ENCODE measurements at places on chromosomes 7 and 10.

DNA sequence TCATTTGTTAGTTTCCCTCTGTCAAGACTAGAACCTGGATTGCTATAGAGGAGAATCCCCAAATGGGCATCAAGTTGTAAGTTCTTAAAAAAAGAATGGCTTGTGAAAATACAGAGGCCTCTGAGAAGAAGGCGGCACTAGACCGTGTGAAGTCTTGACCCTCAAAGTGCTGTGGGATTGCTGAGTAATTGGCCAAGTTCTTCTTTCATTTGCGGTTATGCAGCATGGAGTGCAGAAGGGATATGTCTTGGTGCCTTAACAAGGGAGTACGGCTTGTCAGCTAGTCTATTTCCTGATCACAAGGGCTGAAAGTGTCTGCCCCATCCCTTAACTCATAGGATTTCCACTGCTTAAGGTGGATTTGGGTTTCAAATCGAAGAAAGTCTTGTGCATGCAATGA is 81.2 kb downstream of the MKX start:
- DNase-seq: no peak

DNA sequence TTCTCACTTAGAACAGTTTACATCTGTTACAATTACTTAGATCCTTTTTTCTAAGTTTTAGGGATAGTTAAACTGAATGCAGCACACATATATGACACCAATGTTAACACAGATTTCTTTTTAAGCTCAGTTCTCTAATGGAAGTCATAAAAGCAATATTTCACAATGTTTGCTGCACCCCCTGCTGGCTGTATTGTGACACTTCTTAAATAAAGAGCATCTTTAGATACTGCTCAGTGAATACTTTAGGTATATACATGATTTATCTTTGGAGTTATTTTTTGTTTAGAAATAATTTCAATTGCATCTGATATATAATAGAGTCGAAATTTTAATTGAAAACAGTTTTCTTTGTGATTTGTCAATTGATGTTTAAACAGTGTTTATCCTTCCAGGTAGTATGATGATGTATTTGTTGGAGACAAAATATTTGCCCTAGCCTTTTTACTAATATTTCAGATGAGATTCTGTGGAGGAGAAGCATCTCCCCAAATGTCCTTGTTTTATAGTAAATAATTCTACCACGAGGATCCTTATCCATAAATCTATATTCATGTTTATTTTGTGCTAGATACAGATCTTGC is 174.4 kb downstream of the ST7 start:
- DNase-seq: peak; percentile 37

GRCh38 chr7:101736084-101736483 is 81.3 kb upstream of the CUX1 start:
- no peak for DNase-seq

- DNase-seq: no peak
Measured at GRCh38 chr7:24899161-24899560, 80.8 kb downstream of the OSBPL3 start.

GRCh38 chr10:79188154-79188965 is 119.6 kb downstream of the ZMIZ1 start:
- DNase-seq: no peak

GRCh38 chr10:71849461-71849908 is 1.6 kb downstream of the PSAP start:
- no peak for DNase-seq

Measured in stimulated activated CD4-positive, alpha-beta T cell treated with anti-CD3 and anti-CD28 coated beads, Interleukin-4, amount 100 ng/mL, for 1 hour (primary cell).